ENCODE measurements at places on chromosomes 16 and 17.
A peak's percentile ranks its signal among the peaks of the same experiment; 100 is the strongest.

GRCh38 chr17:45388604-45389325 is 43.9 kb downstream of the ARHGAP27 start:
- DNase-seq = peak; percentile 46

- no peak for DNase-seq
Observed at GRCh38 chr16:11372829-11373306, 27.6 kb downstream of the RMI2 start.

GRCh38 chr17:76005263-76006149 is 4.9 kb downstream of the CDK3 start:
- peak; percentile 57 for DNase-seq

GRCh38 chr16:19722269-19722952 is 4.3 kb downstream of the IQCK start:
- no peak for DNase-seq

DNA sequence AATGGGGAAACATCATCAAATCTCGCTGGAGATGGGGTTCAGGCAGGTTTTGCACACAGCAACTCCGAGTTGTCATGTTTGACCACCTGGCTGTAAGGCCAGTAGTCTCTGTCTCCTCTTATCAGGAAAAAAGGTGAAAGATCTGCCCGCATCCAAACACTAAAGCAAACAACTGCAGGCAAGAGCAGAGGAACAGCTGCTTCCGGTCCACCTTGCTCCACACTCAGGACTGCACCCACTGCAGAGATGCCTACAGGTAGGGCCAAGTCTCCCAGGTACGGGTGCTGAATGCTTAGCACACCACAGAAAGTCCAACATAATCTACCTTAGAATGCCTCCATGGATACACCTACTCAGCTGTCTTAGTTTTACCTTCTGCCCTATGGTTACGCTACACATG is 7.3 kb downstream of the TEX2 start:
- no peak for DNase-seq

DNA sequence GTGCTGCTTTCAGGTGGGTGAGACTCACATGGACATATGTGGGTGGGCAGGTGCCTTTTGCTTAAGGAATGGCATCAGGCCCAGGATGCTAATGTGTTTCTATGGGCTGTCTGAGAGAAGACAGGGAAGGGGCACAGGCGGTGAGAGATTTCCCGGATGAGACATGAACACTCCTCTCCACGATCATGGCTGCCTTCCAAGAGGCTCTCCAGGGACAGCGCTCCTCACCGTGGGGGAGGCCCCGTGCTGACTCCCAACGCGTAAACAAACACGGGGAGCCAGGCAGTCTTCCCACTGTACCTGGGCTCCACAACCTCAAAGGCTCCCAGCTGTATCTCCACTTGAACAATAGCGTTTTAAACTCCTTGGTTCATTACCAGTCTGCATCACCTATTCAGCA is 42.8 kb downstream of the CDK5R1 start:
- DNase-seq = peak; percentile 28

DNA sequence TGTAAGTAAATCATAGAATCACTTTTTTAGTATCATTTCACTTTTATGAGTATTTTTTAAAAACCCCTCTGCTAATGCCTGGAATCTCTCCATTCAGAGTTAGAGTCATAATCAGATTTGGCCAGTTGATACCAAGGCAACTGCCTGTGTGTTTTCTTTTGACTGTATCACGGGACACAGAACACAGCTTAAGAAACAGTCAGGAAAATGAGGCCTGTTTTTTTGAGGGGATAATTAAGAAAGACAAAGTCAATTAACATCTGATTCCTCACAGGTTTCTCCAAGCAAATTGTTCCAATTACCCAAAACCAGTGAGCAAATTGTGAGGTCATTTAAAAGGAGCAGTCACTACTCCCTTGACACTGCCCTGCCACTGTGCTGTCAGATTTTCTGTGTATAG is 944.5 kb upstream of the SOX9 start:
- DNase-seq = no peak

GRCh38 chr17:82146663-82147654 is 48.9 kb upstream of the FASN start:
- no peak for DNase-seq

DNA sequence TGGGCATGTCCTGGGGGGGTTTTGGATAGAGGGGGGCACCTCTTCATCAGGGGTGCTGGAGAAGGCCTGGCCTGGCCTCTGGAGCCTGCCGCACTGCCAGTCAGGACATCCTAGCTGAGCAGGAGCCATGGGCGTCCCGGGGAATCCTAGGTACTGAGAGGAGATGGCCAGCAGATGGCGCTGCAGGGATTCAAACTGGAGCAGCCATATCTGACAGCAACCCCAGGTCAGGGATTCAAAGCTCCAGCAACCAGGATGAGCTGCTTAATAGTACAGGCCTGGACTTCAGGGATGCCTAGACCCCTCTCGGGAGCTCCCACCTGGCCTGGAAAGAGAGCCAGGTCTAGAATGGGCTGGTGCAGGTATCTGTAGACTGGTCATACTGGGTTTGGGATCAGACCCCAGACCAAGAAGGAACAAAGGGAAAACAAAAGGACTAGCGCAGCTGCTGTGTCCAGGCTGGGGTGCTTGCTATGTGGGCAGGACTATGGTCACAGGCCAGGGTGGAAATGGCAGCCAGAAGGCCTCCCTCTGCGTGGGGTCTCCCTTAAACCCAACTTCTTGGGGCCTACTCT is 306.9 kb upstream of the RBFOX1 start:
- DNase-seq = no peak

- no peak for DNase-seq
Observed at GRCh38 chr17:1562176-1562643, 382 bp downstream of the PITPNA start.

DNA sequence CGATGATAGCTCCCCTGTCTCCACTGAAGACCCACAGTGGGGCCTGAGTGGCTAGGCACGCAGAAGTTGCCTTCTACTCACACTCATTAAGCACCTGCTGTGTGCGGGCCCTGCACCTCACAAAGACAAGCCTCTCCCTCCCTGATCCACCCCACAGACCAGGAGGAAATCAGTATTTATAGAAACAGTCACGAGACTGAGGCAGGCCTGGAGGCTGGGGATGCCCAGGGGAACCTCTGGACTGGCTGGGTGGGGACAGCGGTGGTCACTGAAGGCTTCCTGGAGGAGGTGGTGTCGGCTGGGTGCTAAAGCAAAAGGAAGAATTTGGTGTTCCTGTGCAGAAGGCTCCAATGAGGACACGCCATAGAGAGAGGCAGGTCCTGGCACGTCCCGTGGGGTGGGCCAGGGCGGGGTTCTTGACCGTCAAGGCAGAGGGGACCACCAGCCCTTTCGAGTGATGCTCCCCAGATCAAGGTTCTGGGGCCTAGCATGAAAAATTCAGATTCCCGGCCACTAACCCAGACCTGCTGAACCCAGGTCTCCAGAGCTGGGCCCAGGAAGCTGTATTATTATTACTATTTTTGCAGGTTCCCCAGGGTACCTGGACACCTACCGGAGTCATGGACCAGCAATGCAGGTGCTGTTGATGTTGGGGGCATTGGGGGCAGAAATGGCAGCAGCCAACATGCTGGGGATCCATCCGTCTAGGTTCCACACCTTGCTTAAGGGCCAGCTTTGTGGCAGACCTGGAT is 23.0 kb downstream of the PPL start:
- no peak for DNase-seq

DNA sequence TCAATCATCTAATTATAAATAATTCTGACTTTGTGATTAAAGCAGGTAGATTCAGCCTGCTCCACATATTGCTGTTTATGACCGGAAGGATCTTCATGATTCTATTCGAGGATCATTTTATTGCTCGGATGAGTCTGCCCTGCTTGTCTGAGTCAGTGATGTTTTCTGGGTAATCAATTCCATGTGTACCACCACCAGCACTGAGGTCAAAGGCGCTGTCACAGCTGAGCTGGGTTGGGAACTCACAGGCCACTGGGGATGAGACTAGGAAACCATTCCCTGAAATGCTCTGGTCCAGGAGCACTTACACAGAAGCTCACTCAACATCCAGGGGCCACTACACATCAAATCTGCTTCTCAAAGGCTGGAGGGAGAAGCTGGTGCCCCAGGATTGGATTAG is 30.4 kb upstream of the ERN1 start:
- DNase-seq = peak; percentile 71

- DNase-seq = peak; percentile 42
Observed at GRCh38 chr17:32960815-32961214, 30.8 kb upstream of the SPACA3 start.

DNA sequence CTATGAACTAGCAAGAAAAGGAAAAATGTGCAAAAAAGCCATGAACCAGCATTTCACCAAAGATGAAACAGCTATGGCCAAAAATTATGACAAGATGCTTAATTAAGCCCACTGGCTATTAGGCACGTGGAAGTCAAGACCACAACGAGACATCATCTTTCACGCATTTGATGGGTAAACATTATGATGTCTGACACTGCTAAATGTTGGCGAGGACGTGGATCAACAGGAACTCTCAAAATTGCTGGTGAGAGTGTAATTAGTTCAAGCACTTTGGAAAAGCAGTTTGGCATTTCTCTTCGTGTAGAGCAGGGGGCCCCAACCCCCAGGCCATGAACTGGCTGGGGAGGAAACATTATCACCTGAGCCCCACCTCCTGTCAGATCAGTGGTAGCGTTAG is 39.6 kb upstream of the ADGRG1 start:
- no peak for DNase-seq

- no peak for DNase-seq
Observed at GRCh38 chr17:72432143-72432621, 311.4 kb downstream of the SOX9 start.

GRCh38 chr17:48144976-48145798 is 37.6 kb downstream of the SNX11 start:
- DNase-seq = no peak

DNA sequence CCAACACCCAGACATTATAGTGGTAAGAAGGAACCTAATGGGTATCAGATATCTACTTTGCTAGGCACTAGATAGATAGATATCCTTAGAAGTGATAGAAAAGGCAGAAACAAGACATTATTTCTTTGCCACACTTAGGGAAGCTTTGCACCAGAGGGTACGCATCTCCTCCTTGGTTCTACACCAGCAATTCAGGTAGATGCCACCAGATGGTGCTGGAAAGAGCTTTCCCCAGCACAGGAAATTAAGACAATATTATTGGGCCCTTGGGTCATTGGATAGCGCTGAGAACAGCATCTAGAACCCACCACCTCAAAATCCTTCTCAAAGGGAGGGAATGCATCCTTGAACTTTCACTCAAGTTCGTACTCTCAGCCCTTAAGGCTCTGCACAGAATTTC is 173.8 kb upstream of the CCL2 start:
- no peak for DNase-seq

GRCh38 chr16:79805621-79806020 is 205.1 kb upstream of the MAF start:
- no peak for DNase-seq

DNA sequence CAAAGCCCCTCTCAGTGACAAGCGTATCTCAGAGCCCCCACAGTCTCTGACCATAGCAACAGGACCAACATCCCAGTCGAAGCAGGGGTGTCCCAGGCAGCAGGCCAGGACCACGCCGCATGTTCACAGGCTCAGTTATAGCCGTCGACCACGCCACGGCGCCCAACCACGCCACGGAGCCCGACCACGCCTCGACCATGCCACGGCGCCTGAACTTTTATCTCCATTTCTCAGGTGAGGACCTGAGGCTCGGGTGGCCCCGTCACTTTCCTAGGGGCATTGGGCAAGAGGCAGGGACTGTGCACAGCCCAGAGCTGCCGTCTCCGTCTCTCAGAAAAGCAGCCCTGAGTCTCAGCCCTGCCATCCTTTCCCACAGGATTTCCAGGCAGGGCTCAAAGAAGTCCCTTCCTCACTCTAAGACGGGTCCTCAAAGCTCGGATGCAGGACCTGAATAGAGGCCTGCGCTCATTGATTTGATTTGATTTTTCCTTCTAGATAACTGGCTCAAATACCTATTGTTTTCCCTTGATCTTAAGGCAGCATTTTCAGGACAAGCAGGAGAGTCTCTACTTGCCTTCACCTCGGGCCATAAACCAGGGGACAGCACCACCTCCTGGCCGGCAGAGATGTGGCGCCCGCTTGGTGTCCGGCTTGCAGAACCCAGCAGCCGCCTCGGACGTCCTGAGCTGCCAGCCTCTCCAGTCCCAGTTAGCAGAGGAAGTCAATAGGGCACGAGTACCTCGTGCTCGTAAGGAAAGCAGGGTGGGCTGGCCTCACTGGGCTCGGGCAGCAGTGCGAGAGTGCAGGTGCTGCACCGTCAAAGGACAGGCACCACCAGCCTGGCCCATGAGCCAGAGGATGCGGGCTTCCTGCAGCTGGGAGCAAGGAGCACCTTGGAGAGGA is 38.8 kb downstream of the C16orf95 start:
- DNase-seq = peak; percentile 68

DNA sequence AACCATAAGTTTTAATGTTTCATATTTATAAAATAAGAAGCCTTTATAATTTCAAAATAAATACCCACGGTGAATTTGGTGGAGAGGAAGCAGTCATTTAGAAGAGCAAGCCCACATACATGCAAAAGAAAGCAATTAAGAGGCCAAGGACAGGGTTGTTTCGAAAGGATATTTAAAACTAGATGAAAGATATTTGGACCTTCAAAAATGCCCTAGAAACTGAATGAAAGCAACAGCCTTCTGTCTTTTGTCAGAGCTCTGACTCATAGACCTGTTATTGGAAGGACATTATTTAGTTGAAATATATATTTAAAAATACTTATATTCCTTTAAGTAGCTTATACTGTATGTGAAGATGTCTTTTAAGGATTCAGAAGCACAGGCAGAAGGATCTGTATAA is 8.6 kb upstream of the METTL9 start:
- peak; percentile 23 for DNase-seq

- peak; percentile 16 for DNase-seq
Observed at GRCh38 chr16:89801800-89802199, 14.6 kb downstream of the FANCA start.

- no peak for DNase-seq
Observed at GRCh38 chr17:76036497-76037261, 9.6 kb upstream of the EVPL start.

DNA sequence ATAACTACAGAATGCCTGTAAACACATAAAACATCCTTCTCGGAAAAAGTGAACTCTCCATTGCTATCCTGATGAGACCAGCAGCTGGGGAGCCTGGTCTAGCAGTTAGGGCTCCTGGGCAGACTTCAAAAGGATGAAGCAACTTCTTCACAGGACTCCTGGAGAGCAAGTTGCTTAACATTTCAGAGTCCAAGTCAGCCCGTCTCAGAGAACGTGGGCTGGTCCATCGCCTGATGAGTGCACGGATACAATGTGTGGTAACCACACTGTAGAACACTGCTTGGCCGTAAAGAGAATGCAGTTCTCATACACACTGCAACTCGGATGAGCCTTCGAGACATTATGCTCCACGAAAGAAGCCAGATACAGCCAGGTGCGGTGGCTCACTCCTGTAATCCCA is 52.7 kb downstream of the TMEM235 start:
- DNase-seq = peak; percentile 58

Measured in fibroblast of skin of right quadriceps (primary cell).